Body of pancreas (tissue), 4 donors: ENCODE measurements at places on chromosomes 4 and X.

GRCh38 chr4:8580321-8581093 lies at the start of gene GPR78:
GPR78 (plus strand) TSS chr4:8580392; CDS start chr4:8580983, 591 bp downstream.
- DNase-seq: peak; percentile 55

DNA sequence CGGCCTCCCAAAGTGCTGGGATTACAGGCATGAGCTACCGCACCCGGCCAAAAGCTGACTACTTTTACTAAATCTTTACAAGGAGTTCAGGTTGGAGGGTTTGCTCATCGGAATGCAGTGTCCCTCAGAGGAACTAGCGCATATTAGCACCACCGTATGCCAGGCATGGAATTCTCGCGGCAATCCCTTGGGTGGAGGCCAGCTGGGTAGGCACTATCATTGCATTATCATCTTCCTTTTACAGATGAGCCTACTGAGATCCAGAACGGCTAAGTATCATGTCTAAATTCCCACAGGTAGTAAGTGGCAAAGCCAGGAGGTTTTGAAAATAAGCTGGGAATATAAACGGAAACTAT lies 6.1 kb upstream of the CXorf66 start:
- no peak for DNase-seq

DNA sequence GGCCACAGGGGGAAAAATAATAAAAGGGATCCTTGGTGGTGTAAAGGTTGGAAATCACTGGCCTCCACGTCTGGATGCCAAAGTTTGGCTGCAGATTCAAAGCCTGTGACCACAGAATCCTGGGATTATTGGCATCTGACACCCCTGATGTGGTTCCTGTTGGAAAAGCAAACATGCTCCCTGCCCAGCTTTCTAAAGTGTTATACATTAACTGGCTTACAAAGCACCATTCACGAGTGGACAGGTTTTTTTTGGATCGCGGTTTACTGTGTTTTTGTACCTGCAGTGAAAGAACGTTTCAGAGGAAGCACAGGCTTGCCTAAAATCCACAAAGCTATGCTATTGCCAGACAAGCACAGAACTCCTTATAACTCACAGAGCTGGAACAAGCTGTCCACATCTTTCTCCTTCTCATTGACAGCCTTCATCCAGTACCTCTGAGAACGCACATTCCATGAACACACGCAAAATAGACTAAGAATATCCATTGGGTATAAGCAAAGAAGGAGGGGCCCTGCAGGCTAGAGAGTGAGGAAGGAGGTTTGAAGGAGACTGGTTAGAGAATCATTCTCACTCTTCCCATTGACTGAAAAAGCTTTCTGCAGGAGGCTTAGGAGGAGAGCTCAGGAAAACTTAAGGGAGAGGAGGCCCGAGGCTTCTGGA lies 14.5 kb upstream of the CAPN6 start:
- DNase-seq: no peak

GRCh38 chr4:2923668-2924173 lies 39.5 kb downstream of the NOP14 start:
- DNase-seq: no peak

DNA sequence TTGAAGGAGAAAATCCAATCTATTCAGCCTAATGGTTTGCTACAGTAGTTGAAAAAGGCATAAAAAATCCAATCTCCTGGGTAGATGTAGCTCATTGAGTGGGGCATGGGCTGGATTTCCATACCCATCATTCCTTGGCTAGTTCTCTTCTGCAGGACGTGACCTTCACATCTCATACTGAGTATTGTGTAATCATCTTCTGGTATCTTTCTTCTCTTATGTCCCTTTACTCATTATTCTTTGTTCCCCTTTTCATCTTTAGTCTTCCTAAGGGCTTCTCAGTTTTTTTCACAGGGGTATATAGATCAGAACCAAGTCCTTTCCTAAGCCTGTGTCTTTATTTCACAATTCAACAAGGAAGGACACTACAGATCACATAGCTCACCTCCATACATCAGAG lies 727.6 kb upstream of the MAGEB2 start:
- no peak for DNase-seq

DNA sequence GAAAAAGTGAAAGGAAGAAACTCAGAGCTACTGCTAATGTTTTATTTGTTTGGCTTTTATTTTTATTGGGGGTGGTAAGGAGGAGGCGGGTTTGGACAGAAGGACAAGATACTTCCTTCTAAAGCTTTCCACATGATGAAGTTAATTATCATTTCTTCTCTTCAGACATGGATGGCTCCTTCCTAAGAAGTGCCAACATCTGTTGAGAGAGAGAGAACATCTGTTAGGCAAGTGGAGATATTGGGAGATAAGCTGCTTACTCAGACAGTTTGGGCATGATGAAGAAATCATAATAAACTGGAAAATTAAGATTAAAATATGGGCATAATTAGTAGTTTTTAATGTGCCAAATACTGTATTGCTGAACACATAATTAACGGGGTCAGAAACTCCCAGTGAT lies 535.7 kb upstream of the INTU start:
- DNase-seq: no peak
